ENCODE measurements at places on chromosomes 13 and 19. TPM values are rescaled to one million over a fixed set of nuclear protein-coding genes. Genes with fewer than 3 reads are reported as not detected.

The SDHAF1 gene
- total RNA-seq, result 22.4 TPM

DNA sequence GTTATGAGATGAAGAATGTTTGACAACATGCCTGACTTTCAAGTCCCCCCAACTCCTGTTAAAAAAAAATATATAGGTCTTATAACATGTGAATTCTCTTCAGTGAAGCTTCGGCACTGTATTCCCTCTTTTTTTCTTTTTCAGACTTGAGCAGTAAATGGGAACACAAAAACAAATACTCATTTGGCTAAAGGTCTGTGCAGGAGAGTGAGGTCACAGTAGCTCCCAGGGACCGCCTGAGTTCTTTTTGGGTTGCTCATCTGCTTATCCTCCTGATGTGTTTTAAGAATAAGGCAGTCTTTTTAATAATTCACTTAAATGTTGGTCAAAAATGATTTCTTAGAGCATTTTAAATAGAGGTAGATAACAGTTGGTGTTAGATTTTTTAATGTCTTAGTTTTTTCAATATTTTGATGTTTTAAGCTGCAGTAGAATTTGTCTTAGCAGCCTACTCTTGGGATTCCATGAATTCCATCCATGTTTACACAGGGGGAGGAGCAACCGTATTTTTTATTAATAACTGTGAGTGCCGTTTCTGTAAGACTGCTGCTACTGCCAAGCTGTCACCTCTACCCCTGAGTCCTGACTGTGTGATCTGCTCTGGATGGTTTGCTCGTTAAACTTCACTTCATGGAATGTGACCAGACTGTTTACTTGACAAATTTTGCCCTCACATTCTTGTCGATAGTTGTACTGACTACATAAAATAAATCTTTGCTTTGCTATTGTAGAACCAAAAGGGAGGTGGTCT, 14.9 kb downstream of the HNRNPM start:
- DNase-seq, result peak; percentile 27

DNA sequence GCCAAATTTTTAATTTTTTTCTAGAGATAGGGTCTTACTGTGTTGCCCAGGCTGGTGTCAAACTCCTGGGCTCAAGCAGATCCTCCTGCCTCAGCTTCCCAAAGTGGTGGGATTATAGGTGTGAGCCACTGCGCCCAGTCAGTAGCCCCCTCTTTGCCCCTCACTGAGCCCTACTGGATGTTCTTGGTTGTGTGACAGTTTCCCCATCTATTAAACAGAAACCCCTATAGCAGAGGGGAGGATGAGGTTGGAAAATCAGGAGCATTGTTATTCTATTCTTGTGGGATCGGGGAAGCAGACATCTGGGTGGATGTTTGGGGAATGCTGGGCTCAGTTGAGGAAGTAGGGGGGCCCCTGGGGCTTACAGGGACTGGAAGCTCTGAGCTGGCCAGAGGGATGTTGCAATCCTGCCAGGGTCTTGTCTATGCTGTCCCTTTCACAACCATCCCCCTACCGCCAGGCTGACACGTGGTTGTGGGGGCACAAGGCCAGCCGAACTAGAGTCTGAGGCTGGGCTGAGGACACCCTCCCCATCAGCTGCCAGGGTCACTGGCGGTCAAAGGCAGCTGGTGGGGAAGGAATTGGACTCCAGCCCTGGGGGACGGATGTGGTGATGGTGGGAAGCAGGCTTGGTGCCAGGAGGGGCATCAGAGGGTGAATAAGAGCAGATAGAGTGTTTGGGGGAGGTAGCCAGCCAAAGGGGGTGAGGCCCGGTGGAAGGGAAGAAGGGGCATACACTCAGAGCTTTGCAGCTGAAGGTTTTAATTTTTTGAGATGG, 10.9 kb downstream of the APOC1 start:
- DNase-seq, result no peak

DNA sequence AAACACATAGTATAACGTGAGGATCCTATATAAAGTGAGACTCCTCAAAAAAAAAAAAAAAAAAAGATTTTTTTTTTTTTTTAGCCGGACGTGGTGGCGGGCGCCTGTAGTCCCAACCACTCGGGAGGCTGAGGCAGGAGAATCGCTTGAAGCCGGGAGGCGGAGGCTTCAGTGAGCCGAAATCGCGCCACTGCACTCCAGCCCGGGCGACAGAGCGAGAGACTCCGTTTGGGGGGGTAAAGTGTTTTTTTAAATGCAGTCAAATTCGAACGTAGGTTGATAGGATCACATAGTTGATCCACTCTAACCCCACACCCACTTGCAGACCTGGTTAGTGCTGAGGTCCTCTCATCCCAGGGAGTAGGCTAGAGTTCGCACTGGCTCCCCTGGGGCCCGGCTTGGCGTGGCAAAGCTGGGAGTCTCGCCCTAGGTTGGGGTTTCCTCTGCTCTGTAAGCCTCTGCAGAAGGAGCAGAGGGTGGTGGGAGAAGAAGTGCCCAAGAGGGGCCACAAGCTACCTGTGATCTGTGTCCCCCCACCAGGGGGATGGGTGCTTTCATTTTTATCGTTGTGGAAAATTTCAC, 6.5 kb downstream of the RNF225 start:
- DNase-seq, result no peak

DNA sequence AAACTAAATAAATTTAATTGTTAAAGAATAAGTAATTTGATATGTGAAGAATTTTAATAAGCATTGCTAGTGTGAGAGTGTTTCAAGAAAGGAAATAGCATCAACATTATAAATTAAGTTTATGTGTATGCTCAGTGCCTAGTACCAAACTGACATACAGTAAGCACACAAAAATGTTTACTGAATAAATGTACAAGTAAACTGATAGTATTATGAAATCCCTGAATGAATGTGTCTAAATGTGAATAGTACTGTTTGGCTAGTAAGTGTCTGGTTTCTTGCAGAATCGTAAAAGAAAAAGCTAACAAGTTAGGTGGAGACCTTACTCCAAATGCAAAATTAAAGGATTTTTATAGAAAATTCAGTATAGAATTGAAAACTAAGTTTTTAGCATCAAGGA, 233.6 kb downstream of the PCDH9 start:
- DNase-seq, result no peak

DNA sequence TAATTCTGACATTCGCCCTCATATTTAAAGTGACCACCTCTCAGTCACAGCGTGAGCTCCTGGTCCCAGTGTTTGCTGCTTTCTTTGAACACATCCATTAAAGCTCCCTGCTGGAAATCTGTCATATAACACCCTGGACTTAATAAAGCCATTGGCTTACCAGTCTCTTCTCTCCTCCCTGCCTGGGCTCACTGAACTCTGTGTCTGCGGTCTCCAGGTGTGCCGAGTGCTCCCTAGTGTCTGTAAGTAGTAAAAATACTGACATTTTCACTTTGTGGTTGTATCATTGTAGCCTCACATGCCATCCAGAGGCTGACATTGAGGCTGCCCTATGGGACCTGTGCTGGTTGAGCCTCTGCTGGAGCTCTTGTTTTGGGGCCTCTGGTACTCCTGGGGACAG, 2.6 kb upstream of the PSG11 start:
- no peak for DNase-seq

- DNase-seq, result no peak
Observed at GRCh38 chr19:49872245-49873128, 4.7 kb downstream of the AKT1S1 start.

- DNase-seq, result no peak
Observed at GRCh38 chr19:13652810-13653590, 111.3 kb upstream of the MRI1 start.

DNA sequence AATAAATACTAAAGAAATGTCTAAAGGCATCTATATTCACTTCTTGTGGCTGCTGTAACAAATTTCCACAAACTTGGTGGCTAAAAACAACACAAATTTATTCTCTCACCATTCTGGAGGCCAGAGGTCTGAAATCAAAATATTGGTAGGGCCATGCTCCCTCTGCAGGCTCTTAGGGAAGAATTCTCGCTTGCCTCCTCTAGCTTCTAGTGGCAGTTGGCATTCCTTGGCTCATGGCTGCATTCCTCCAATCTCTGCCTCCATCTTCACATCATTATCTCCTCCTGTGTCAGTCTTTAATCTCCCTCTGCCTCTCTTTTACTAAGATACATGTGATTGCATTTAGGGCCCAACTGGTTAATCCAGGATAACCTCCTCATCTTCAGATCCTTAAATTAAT, 54.1 kb upstream of the RFXAP start:
- no peak for DNase-seq

DNA sequence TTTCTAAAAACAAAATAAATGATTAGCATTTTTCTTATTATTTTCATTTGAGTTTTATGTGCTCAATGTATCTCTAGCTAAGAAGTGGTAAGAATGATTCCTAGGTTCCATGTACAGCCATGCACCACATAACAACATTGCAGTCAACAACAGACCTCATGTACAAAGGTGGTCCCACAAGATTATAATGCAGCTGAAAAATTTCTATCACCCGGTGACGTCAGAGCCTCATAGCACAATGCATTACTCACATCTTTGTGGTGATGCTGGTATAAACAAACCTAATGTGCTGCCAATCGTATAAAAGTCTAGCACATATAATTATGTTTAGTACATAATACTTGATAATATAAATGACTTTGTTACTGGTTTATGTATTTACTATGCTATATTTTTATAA, 120.5 kb downstream of the SLC7A1 start:
- DNase-seq, result no peak

- no peak for DNase-seq
Observed at GRCh38 chr13:27463500-27463899, 13.1 kb upstream of the MTIF3 start.

GRCh38 chr19:9132422-9132821, 5.7 kb upstream of the OR7G3 start:
- no peak for DNase-seq

DNA sequence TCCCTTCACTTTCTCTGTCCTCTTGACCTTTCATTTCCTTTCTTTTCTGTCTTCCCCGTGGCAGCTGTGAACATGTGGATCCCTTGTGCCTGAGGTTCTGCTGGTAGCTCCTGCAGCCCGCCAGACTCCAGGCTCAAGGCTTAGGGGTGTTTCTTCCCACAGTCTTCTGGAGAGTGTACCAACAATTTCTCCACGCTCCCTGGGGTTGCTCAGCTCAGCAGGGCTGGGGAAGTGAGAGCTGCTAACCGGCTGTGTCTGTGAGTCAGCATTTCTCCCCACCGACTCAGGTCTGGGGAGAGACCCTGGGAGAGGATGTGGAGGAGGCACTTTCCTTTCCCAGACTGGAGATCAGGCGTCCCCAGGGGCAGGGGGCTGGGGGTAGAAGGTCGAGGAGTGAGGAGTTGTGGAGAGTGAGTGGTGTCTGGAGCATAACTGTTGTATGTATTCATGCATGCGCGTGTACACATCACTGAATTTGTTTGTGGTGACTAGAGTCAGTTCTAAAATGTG, 193.6 kb downstream of the KCNRG start:
- DNase-seq, result peak; percentile 24

- DNase-seq, result no peak
Observed at GRCh38 chr19:18271433-18271841, 2.8 kb downstream of the IQCN start.

DNA sequence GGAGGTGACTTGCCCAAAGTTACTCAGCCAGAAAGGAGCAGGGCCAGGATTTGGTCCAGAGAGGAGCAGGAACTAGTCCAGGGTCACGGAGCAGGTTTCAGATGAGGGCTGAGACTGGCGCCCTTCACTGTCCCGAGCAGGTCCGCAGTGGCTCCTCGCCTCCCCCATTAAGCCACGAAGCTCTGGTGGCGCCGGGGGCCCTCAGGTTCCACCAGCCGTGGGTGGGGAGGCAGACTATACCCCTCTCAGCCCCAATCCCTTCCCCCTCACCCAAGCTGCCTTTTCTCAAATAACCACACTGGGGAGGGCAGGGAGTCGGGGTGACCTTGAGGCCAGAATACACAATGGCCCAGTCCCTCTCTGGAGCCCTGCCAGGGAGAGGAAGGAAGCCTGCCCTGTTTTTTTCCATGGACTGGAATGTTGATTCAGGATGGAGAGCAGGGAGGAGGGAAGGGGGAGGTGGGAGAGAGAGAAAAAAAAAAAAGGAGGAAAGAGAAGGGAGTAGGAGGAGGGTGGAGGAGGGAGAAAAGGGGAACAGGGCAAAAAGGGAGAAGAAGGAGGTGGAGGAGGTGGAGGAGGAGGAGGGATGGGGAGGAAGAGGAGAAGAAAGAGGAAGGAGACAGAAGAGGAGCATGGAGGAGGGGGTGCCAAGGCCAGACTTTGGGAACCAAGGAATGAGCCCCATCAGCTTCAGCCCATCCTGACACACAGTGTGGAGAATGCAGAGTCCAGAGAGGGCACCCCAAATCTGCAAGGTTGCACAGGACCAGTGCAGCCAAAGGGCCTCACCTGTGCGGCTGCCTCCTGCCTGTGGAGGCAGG, 19.7 kb downstream of the CEACAM16 start:
- DNase-seq, result peak; percentile 75

- no peak for DNase-seq
Observed at GRCh38 chr13:71829547-71829946, 37.5 kb downstream of the DACH1 start.

GRCh38 chr13:29861694-29862110, 11.3 kb upstream of the UBL3 start:
- DNase-seq, result peak; percentile 62
